CD4-positive, alpha-beta T cell treated with Interleukin-15 for 1 hour (primary cell): ENCODE measurements at places on chromosomes 2 and 18.

GRCh38 chr2:146138820-146139219 is 1618.9 kb upstream of the ZEB2 start:
- DNase-seq = no peak

DNA sequence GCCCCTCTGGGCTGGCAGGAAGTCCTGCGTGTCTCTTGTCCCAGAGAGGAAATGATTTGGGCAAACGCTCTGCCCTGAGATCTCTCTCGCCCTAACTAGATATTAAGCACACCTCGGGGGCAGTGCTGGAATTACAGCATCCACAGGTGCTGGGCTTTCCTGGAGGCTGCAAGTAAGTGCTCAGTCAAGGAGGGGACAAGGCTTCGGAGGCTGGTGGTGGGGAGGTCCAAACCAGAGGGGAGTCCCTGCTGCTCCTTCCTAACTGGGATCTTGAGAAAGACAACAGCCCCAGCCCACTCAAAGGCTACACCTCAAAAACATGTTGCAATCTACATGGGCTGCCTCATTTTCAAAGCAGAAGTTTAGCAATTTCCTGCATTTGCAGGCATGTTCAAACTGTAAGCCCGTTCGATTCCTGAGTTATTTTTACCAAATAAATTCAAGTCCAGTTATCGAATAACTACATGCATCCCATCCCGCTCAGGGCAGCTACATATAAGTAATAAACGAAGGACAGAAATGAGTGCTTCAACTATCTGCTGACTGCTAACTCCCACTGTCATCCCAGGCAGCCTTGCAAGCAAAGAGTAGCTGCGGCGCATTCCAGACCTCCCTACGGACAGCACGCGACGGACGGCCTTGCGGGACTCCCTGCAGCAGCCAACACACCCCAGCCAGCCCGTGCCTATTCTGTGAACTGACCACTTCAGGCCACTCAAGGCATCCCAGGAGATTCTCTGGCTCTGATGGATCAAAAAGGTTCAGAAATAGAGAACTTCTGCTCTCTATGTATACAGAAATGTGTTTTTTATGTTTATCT is 27.5 kb downstream of the ZNF516 start:
- no peak for DNase-seq

DNA sequence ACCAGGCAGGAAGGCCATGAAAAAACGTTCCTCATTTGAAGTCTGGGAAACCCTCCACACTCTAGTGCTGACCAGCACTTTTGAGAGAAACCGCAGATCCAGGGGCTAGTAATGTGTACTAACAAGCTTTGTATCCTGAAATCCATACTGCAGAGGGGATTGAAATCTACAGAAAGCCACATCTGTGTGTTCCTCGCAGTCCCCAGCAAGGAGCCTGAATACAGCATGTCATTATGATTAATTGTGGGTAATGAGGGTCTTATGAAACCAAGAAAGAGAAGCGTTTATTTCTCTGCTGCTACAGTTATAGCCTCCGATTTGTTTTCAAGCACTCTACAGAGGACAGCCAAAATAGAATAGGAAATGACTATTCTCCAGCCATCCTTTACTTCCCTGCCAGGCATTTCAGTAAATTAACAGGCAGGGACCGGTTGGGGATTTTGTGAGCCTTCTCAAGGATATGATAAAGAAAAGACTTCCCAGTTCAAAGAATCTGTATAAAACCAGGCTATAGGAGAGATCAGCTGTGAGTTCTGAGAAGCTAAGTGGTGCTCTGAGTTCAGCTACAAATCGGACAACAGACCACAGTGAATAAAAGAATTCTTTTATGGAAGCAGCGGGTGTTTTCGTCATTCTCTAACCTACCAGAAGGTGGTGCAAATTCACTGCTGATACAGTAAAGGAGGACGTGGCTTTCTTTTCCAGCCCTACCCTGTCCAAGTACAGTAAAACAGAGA is 133.4 kb downstream of the INSIG2 start:
- peak; percentile 32 for DNase-seq

GRCh38 chr2:16785149-16785548 is 119.5 kb upstream of the CYRIA start:
- no peak for DNase-seq

- DNase-seq = no peak
These were observed 133.1 kb upstream of the SEC11C start for GRCh38 chr18:59006461-59007067.

DNA sequence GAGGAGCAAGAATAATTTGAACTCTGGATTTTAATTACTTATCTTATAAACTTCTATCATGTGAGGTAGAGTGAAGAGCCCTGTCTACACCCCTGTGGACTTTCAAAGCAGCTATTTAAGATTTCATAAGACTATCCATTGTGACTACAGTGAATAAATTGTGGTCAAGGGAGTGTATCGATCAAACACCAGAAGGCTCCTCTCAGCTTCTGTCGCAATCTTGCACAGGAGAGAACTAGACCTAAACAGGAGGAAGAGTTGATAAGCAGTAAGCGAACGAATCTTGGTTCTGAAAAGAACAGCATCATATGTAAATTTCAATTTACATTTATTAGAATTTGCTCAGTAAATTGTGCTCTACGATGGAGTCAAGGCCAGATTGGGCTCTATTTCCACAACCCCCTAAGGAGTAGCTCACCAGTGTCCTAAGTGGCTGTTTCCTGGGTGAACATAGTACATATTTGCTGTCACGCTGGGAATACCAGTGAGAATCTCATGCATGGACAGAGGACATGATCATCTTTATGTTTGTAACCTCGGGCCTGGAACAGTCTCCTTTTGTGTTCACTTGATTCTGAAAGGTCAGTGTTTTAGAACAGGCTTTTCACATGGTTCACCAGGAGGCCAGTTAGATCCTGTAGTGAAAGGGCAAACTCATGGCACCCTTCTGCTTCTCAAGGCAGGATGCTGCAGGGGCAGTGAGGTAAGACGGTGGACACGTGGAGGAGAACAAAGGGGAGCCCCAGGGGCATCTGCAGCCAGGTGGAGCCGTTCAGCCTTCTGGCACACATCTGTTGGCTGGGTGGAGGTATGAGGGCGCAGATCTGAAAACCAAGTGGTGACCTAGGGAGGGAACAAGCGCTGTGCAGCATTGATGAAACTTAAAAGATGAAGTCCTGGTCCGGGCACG is 33.3 kb downstream of the NPAS2 start:
- no peak for DNase-seq

GRCh38 chr2:233088972-233089345 is 28.8 kb downstream of the INPP5D start:
- DNase-seq = no peak

- DNase-seq = no peak
These were observed 116.4 kb upstream of the NYAP2 start for GRCh38 chr2:225282858-225283710.

DNA sequence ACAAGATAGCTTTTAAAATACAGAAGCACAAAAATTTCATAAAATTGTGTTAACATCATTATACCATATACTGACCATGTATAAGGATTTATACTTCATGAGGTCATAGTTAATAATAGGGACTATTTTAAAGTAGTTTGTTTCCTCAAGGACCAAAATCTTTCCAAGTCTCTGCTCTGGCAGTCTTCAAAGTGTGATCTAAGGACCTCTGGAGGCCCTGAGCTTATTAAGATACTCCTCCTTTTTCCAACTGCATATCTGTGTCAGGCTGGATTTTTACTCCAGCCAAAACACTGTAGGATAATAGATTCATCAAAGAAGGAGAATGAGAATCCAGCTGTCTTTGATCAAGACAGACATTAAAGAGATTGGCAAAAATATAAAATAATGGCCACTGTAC is 1.7 kb upstream of the SCYGR2 start:
- no peak for DNase-seq

DNA sequence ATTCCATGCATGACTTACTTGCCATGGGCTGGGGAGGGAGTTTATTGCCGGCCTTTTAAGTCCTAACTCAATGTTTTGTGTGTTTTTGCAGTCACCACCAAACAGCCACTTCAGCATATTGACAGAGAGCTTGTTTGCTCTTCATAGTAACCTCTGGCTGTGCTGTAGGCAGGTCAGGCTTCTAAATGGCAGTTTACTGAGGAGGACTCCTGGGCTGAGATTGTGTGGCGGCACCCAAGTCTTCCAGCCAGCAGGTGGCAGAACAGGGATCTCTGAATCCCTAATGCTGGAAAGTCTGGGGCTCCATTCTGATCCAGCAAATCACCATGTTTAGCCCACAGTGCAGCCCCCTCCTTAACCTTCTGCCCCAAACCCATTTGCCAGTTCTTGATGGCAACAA is 121.2 kb downstream of the CAPN13 start:
- DNase-seq = no peak

- no peak for DNase-seq
These were observed 62.4 kb downstream of the TXNL1 start for GRCh38 chr18:56575819-56576663.

DNA sequence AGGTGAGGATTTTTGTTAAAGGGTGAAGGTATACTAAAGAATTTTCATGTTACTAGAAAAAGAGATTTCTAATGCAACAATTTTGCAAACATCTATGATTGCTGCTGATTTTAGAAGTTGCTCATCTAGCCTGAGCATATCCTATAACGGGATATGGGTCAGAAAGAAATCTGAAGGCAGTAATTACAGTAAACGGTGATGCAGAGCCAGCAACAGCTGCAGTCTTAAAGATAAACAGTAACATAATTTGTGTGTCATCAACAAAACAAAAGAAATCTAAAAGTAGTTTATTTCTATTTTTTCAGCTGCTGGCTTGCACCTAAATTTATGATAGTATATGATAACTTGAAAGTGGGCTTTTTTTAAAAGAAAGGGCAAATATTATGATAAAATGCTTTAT is 215.7 kb downstream of the SLC4A10 start:
- no peak for DNase-seq

DNA sequence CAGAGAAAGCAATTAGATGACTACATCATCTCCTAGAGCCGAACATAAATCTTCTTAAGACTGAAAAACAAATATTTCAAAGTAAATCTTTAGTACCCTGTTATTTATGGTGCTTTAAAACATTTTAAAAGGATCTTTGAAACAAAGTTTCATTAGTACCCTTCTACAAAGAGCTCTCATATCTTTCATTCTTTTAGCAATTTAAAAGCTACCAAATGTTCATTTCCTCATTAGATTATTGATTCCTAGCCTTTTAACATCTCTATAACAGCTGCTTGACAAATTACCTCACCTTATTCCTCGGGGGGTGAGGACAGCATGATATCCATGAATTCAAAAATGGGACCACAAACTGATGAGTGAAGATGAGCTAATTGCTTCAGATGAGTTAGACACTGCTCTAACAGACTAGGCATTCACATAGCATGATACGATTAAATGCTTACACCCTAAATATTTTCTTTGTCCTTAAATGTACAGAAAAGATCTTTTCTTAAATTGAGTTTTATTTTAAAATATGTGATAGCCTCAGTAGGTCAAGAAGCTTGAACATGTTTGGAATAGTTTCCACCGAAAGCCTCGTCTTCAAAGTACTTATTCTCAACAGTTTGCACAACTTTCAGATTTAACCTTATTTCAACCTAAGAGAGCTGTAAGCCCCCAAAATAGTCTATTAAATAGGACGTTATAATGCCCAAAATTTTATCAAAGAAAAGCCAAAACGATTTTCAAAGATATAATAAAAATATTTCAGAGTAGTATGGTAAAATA is 2.1 kb downstream of the ATAD2B start:
- no peak for DNase-seq

- DNase-seq = no peak
These were observed 44.9 kb upstream of the LONRF2 start for GRCh38 chr2:100367163-100367562.

DNA sequence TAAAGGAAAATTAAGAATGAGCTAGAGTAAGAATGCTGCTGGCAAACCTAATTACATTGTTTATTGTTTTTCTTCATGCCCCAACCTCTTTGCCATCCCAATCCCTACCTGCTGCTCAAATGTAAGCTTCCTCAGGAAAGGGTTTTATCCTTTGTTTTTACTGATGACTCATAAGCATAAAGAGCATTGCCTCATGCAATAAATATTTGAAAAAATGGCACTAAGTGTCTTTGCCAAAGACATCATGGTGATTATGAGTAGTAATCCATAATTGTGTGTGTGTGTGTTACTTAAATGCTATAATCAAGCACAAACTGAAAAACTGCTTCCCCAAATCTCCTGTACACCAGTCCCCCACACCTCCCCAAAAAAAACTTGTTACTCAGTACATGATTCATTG is 53.4 kb downstream of the DNER start:
- no peak for DNase-seq
